ENCODE measurements at places on chromosomes 13 and 19. TPM values are rescaled to one million over a fixed set of nuclear protein-coding genes. Genes with fewer than 3 reads are reported as not detected.
A peak's percentile ranks its signal among the peaks of the same experiment; 100 is the strongest.

- H3K36me3 ChIP-seq: no peaks in the 10 kb centered on the region
- H3K27ac ChIP-seq: no peak overlapping the region
- no peak for DNase-seq
- no peaks in the 10 kb centered on the region for H3K27me3 ChIP-seq
- H3K4me3 ChIP-seq: no peak overlapping the region
These were observed 63.9 kb downstream of the LHFPL6 start for GRCh38 chr13:39538816-39539790.

DNA sequence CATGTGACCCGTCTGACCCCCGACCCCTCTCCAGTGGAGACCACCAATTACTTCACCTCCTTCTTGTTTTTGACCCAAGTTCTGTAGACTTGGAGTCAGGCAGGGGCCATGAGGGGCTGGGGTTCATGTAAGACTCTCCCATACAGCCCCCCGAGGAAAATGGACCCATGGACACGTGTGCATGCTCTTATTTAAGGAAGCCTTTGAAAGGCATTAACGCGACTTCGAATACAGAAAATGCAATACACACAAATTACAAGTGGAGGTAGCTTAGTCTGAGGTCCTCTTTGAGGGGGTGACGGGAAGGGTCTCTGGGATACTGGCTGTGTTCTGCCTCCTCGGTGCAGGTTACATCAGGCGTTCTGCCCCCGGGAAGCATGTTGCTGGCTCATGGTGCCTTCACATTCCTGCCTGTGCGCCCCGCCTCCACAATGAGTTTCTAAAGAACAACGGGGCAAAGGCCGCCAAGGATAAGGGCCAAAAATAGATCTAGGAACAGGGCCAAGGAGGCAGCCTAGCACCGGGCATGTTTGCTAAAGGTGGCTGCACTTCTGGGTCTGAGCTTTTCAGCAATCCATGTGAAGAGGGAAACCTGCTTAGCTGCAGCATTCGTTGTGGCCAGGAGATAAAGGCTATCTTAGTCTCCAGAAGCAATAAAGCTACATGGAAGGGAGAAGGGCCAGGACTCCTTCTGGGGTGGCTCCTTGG is 54.5 kb downstream of the RAB20 start:
- DNase-seq: no peak
- no peaks in the 10 kb centered on the region for H3K27me3 ChIP-seq
- H3K4me3 ChIP-seq: no peak overlapping the region
- no peaks in the 10 kb centered on the region for H3K4me1 ChIP-seq
- H3K27ac ChIP-seq: no peak overlapping the region
- H3K36me3 ChIP-seq: no peaks in the 10 kb centered on the region

PDX1 gene
- total RNA-seq: not detected

- H3K27ac ChIP-seq: no peak overlapping the region
- H3K4me1 ChIP-seq: no peaks in the 10 kb centered on the region
- DNase-seq: no peak
These were observed 22.2 kb downstream of the EFNB2 start for GRCh38 chr13:106513025-106513983.

CKM gene
- total RNA-seq: not detected

NEK5 gene
- not detected for total RNA-seq

DNA sequence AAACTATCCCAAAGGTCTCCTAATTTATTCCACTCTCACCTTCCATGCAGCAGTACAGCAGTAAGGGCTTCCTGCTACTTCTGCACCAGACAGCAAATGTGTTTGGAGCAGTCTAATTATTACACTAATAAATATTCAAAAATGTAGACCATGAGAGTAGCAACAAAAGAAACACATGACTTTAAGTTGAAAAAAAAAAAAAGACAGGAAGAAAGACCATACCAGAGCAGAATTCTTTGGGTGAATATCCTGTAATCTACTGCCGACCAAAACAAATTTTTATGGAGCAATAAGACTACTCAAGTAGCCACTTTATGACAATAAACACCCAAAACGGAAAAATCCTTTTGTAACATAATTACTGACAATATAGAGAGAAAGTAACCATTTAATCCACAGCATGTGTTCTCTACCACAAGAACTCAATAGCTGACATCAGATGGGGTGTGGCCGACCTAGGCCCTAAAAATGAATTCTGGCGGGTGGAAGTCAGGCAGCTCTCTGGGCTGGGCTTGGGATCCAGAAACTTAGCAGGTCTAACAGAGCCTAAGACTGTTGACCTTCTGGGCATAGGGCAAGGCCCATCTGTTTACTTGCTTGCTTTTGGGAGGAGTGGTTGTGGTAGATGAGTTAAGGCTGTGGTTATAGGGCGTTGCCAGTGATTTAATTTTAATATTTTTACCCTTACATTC is 4.6 kb downstream of the KLF12 start:
- H3K4me3 ChIP-seq: no peak overlapping the region
- H3K36me3 ChIP-seq: no peaks in the 10 kb centered on the region
- peak; percentile 59 for DNase-seq
- H3K27me3 ChIP-seq: no peaks in the 10 kb centered on the region

GRCh38 chr13:96772426-96772825 is 221.8 kb downstream of the OXGR1 start:
- H3K27ac ChIP-seq: no peak overlapping the region
- no peaks in the 10 kb centered on the region for H3K36me3 ChIP-seq
